ENCODE measurements at places on chromosomes 1 and 21.

- no peak for DNase-seq
Measured at GRCh38 chr1:2528966-2529783, 888 bp downstream of the HES5 start.

DNA sequence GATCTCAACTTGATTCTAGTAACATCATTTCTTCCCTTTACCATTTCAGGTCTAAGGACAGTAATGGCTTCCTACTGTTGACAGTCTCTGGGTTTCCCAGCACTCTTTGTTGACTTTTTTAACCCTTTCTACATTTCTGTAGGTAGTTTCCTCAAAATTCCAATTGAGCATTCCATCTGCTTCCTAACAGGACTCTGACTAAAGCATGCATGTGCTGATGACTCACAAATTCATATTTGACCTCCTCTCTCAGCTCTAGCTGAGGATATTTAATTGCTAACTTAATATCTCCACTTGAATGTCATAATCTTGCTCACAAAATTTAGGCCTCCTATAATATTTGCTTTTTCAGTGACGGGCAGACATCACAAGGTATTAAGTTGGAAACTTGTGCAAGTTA lies 93.3 kb upstream of the ZNHIT6 start:
- DNase-seq, result no peak

DNA sequence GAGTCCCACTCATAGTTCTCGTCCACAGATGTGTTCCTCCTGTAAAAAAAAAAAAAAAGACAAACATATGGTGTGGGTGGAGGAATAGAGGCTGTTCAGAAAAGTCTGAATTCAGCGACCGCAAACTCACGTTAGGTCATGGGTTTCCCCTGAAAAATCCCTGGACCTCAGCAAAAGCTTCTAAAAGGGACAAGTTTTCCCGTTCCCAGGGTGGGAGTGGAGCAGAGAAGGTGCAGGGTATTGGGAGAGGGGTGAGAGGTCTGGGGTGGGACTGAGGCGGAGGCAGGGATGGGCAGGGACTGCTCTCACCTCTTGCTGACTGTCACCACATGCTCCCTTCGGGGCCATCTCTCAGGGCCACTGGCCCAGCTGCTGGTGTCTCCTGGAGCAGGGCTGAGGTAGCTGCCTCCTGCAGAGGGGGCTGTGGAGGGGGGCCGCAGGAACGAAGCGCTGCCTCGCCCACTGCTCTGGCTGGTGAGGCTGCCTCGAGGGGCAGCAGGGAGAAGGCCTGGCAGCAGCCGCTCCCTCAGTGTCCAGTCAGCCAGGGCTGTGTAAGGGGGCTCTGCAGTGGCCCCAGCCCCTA lies 2.6 kb upstream of the TAGLN2 start:
- no peak for DNase-seq

GRCh38 chr1:205666372-205667166 lies 13.7 kb downstream of the SLC45A3 start:
- no peak for DNase-seq

DNA sequence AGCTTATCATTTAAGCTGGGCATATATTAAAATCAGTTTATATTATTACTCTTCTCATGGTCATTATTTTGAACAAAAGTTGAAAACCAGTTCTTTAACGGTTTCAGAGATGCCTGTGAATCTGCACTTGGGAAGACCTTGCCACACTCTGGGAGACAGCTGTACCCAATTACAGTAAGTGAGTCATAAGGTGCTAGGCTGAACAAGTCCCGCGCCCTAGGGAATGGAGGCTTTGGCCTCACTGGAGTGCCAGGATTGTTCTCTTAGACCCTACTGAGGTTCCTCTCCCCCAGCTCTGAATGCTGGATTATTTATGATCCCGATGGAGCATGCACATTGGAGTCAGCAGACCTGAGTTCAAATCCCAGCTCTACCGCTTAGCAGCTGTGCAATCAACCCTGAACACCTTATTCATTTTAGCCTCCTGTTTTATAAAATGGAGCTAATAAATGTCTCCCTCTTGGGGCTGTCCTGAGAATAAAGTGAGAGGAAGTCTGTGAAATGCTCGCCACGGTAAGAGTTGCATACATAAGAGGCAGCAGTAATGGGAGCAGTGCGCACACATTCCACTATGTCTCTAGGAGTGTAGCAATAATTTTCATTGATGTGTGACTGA lies 266.2 kb downstream of the FOXD2 start:
- DNase-seq, result no peak

DNA sequence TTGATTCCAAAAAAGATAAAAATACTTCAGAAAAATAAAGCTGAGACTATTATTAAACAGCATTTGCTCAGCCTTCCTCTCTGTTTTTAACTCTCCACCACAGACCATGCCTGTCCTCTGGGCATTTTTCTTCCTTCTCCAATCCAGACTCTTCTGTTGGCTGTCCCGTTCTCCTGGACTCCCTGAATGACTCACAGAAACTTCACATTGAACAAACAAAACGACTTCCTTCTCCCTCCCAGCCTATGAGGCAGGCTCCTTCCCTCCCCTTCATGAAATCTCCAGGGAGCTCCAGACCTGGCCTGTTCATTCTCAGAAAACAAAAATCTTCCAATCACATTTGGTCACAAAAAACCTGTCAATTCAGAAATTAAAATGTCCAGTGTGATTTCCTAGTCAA lies 421.3 kb downstream of the NPHP4 start:
- no peak for DNase-seq

GRCh38 chr1:89460325-89460724 lies 64.3 kb upstream of the LRRC8B start:
- no peak for DNase-seq

DNA sequence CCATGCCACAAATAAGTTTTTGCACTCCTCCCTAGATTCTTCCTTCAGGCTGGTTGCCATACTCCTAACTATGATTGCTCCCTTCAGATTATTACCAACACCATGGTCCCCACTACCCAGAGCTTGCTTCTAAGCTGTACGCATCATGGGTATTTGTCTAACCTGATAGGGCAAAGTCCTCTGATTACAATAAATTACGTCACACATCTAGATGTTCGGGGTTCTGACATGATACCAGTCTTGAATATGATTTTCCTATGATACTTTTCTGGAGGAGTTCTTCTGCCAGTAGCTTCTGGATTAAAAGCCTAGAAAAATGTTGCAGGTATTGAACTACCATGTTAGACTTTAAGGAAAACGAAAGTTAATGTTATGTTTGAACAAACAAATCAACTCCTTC lies 67.2 kb downstream of the NUF2 start:
- no peak for DNase-seq

DNA sequence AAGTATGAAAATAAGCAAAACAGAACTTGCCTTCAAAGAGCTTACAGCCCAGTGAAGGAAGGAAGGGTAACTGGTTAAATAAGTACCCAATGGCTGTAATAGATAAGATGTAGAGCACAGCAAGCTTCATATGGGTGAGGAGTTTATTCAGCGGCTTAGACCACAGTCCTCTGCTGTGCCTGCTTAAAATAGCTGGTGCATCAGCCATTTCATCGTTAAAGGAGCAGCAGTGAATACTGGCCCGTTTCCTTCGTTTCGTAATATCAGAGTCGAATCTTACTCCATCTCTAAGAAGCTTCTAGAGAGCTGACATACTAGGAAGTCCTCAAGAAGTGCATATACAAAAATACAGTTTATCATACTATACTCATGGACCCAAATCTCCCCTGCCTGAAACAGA lies 286.5 kb downstream of the NFIA start:
- DNase-seq, result no peak

- DNase-seq, result no peak
Measured at GRCh38 chr1:53763461-53763860, 24.5 kb upstream of the GLIS1 start.

DNA sequence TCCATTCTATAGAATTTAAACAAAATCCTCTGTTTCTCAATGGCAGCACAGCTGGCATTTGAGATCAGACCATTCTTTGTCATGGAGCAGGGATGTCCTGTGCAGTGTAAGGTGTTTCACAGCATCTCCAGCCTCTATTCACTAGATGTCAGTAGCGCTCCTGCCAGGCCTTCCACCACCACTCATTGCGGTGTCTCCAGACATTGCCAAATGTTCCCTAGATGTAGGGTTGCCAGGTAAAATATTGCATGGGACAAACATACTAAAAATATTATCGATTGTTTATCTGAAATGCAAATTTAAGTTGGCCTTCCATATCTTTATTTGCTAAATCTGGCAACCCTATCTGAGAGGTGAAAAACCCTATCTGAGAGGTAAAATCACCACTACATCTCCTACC lies 11.7 kb downstream of the ITLN2 start:
- DNase-seq, result no peak

- DNase-seq, result no peak
Measured at GRCh38 chr1:208536212-208536611, 292.0 kb upstream of the PLXNA2 start.

DNA sequence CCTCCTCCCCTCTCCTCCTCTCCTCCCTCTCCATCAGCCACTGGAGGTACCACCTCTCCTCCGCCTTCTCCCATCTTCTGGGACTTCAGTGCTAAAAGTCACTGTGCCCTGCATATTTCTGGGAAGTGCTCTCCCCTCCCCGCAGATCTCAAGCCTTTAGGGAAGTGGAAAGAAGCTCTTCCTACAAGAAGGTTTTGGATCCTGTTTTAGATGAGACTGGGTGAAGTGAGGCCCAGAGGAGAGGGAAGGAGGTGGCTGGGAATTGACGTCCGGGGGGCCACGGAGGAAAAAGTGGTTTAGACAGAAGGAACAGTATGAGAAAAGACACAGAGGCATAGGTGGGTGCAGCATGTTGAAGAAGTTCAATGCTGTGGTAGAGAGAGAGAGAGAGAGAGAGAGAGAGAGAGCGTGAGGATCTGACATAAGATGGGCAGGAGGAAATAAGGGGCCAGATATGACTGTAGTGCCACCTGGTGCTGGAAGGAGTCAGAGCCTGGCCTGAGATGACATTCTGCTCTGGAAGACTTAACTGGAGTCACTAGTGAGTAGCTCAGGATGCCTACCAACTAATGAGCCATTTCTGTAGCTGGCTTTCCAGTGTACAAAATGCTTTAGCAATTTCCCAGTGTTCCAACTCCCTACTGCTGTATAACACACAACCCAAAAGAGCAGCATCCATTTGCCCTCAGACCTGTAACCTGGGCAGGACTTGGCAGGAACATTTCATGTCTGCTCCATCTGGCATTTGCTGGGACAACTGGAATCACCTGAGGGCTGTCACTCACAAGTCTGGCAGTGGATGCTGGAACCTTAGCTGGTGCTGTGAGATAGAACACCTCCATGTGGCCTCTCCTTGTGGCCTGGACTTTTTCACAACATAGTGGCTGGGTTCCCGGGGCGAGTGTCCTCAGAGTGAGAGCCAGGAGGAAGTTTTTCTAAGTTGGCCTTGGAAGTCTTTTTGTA lies 16.6 kb upstream of the ZSCAN20 start:
- DNase-seq, result no peak

- no peak for DNase-seq
Measured at GRCh38 chr1:152953761-152954160, 6.8 kb downstream of the SPRR5 start.

- peak; percentile 29 for DNase-seq
Measured at GRCh38 chr1:28737307-28738132, 780 bp downstream of the YTHDF2 start.

DNA sequence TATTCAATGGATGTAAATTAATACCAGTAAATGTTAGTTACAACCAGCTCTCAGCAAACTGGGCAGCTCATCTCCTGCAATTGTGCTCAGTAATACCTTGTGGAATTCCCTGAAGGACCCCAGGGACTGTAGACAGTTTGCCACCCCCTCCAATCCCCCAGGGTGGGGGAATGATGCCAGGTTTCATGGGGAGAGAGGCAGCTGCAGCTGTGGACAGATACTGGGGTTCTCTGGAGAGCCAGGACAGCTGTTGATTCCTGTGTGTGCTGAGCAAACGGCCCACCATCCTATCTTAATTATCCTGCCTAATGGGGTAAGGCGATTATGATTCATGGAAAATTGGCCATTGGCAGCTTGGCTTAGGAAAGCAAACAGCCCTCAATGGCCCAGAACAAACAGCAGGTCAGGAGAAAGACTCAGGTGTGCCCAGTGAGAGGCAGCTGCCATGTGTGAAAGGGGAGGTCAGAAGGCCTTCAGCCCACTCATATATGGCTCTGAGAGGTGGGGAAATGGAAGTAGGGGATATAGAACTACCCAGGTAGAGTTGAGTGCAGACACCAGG lies 148.9 kb upstream of the CTTNBP2NL start:
- no peak for DNase-seq

DNA sequence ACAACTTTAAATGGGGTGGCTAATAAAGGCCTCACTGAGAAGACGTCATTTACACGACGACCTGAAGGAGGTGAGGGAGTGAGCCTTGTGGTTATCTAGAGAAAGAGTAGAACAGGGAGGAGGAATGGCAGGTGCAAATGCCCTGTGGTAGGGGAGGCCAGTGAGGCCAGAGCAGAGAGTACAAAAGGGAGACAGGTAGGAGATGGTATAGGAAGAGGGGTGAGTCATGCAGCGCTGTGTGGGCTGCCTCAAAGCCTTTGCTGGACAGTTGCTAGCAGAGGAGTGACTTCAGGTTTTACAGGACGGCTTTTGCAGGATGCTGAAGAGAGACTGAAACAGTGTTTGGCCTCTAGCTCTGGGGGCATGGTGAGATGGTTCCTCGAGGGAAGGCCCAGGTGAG lies 116.0 kb downstream of the IER5 start:
- no peak for DNase-seq

GRCh38 chr1:210223226-210223904 lies 9.2 kb upstream of the SERTAD4 start:
- DNase-seq, result no peak

- DNase-seq, result no peak
Measured at GRCh38 chr21:35585155-35585554, 475.2 kb downstream of the SETD4 start.

DNA sequence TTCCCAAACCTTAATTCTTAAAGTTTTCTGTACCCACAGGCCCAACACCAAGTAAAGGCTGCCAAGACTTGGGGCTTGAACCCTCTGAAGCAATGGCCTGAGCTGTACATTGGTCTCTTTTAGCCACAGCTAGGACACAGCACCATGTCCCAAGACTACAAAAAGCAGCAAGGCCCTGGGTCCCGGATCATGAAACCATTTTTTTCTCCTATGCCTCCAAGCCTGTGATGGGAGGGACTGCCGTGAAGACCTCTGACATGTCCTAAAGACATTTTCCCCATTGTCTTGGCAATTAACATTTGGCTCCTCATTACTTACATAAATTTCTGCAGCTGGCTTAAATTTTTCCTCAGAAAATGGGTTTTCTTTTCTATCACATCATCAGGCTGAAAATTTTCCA lies 30.9 kb downstream of the ZNF670 start:
- DNase-seq, result no peak

- DNase-seq, result no peak
Measured at GRCh38 chr1:164733070-164733469, 174.1 kb downstream of the PBX1 start.

GRCh38 chr1:24318615-24319311 lies 394 bp upstream of the GRHL3 start:
- DNase-seq, result no peak

DNA sequence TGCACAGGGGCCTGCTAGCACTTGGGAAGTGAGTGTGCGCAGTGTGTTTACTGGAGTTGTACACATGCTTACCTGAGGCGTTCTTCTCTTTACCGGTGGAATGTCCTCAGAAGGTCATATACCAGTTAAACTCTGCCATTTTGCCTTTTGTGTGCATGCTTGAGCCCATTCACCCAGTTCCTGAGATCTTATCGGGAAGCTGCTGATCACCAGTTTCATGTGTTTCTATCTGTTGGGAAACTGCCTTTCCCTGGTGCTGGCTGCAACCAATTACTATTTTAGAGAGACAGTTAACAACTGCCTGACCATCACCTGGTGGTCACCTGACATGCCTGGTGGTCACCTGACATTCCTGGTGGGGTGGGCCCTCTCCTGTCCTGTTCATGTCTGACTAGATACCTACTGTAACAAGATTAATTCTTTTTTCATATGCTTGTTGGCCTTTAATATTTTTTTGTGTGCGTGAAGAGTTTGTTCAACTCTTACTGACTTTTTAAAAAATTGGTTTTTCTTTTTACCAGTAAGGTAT lies 137.0 kb downstream of the RASAL2 start:
- no peak for DNase-seq
